ENCODE measurements at places on chromosomes 3 and 15. TPM values are rescaled to one million over a fixed set of nuclear protein-coding genes. Genes with fewer than 3 reads are reported as not detected.
A peak's percentile ranks its signal among the peaks of the same experiment; 100 is the strongest.

GPR87 gene
- 34.1 TPM for total RNA-seq

SPINK8 gene
- not detected for total RNA-seq

RASL12 gene
- 7.2 TPM for total RNA-seq

COLQ gene
- 3.8 TPM for total RNA-seq

SMCO1 gene
- total RNA-seq, result not detected

AHSG gene
- not detected for total RNA-seq

ITIH1 gene
- not detected for total RNA-seq

- no peaks in the 10 kb centered on the region for H3K4me1 ChIP-seq
- no peak overlapping the region for H3K27ac ChIP-seq
- DNase-seq, result no peak
- no peaks in the 10 kb centered on the region for H3K36me3 ChIP-seq
Observed at GRCh38 chr3:142065344-142065743, 84.0 kb downstream of the TFDP2 start.

GRCh38 chr15:82709421-82710207 lies at the start of gene AP3B2:
Gene AP3B2, minus strand, starts transcription at chr15:82709875. Its CDS starts 169 bp downstream, at chr15:82709706.
- no peaks in the 10 kb centered on the region for H3K36me3 ChIP-seq
- peaks cover 15% of the 10 kb centered on the region for H3K27me3 ChIP-seq
- H3K4me3 ChIP-seq, result peak within 1 kb of the TSS; percentile 68
- H3K27ac ChIP-seq, result no peak within 1 kb of the TSS
- peak; percentile 74 for DNase-seq

GRCh38 chr3:134075846-134076245 lies 46.1 kb upstream of the SLCO2A1 start:
- no peaks in the 10 kb centered on the region for H3K36me3 ChIP-seq
- peaks cover 4% of the 10 kb centered on the region for H3K4me1 ChIP-seq

DNA sequence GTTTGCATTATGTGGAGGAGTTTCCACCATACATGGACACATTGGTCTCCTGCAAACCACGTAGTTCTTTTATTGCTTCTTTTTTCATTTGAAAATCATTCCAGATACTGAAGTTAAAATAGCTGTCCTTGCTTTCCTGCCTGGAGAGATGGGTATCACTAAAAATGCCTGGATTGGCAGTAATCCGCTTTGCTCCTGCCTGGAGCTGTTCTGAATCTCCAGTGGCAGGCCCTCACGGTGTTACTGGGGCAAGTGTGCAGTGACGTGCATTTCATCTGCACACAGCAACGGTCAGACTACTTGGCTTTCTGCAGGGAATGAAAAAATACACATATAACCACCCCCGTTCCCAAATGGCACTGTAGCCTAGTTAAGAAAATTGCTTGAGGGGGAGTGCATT lies 272.9 kb downstream of the IL5RA start:
- H3K4me1 ChIP-seq, result no peaks in the 10 kb centered on the region
- H3K27me3 ChIP-seq, result no peaks in the 10 kb centered on the region
- no peaks in the 10 kb centered on the region for H3K36me3 ChIP-seq
- H3K27ac ChIP-seq, result no peak overlapping the region

GRCh38 chr3:33799202-33799551 lies 747 bp downstream of the PDCD6IP start:
- no peaks in the 10 kb centered on the region for H3K27me3 ChIP-seq
- H3K36me3 ChIP-seq, result no peaks in the 10 kb centered on the region
- H3K4me1 ChIP-seq, result peaks cover 40% of the 10 kb centered on the region
- no peak for DNase-seq

DNA sequence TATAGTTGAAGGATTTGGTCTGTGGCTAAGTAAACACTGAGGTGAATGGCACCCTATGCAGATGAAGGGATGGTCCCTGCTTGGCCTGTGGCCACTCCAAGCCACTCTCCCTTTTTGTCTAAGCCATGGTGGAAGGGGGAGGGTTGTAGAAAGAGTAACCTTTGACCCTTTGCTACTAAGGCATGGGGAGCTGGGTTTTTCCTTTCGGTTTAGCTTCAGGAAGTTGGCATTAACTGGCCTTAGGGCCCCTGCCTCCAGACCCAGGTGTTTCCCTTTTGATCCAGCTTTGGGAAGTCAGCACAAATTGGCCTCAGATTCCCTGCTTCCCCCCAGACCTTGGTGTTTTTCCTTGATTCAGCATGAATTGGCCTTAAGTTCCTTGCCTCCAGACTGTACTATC lies 49.5 kb downstream of the EFCAB12 start:
- H3K4me1 ChIP-seq, result no peaks in the 10 kb centered on the region
- DNase-seq, result no peak
- no peaks in the 10 kb centered on the region for H3K36me3 ChIP-seq

- no peak overlapping the region for H3K4me3 ChIP-seq
- no peaks in the 10 kb centered on the region for H3K36me3 ChIP-seq
- no peak for DNase-seq
Observed at GRCh38 chr3:149266736-149267135, 45.1 kb upstream of the CP start.

DNA sequence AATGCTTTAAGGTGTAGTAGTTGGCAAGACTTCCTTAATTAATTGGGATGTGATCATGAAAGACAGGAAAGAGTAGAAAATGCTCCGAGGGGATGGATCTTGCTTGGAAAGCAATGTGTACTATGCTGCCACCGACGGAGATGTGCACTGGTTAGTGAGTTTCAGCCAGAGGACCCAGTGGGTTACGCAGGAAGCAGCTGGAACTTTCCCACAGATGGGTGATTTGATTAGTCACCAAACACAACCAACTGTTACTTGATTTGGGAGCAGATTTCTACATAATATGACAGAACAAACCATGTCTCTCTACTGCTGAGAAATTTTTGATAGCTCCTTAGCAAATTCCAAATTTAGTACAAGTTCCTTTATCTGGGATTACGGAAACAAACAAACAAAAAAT lies 245.4 kb upstream of the MCTP2 start:
- no peaks in the 10 kb centered on the region for H3K27me3 ChIP-seq
- no peaks in the 10 kb centered on the region for H3K36me3 ChIP-seq
- H3K4me1 ChIP-seq, result peaks cover 8% of the 10 kb centered on the region
- H3K4me3 ChIP-seq, result no peak overlapping the region
- no peak overlapping the region for H3K27ac ChIP-seq
- DNase-seq, result no peak

- no peak for DNase-seq
- peaks cover 2% of the 10 kb centered on the region for H3K36me3 ChIP-seq
- H3K4me1 ChIP-seq, result no peaks in the 10 kb centered on the region
- no peak overlapping the region for H3K27ac ChIP-seq
- no peak overlapping the region for H3K4me3 ChIP-seq
Observed at GRCh38 chr15:67794832-67795574, 30.3 kb upstream of the SKOR1 start.

- no peak for DNase-seq
- H3K4me3 ChIP-seq, result no peak overlapping the region
- H3K36me3 ChIP-seq, result no peaks in the 10 kb centered on the region
- no peaks in the 10 kb centered on the region for H3K27me3 ChIP-seq
- H3K4me1 ChIP-seq, result peaks cover 21% of the 10 kb centered on the region
Observed at GRCh38 chr15:77535845-77536244, 96.9 kb downstream of the LINGO1 start.

DNA sequence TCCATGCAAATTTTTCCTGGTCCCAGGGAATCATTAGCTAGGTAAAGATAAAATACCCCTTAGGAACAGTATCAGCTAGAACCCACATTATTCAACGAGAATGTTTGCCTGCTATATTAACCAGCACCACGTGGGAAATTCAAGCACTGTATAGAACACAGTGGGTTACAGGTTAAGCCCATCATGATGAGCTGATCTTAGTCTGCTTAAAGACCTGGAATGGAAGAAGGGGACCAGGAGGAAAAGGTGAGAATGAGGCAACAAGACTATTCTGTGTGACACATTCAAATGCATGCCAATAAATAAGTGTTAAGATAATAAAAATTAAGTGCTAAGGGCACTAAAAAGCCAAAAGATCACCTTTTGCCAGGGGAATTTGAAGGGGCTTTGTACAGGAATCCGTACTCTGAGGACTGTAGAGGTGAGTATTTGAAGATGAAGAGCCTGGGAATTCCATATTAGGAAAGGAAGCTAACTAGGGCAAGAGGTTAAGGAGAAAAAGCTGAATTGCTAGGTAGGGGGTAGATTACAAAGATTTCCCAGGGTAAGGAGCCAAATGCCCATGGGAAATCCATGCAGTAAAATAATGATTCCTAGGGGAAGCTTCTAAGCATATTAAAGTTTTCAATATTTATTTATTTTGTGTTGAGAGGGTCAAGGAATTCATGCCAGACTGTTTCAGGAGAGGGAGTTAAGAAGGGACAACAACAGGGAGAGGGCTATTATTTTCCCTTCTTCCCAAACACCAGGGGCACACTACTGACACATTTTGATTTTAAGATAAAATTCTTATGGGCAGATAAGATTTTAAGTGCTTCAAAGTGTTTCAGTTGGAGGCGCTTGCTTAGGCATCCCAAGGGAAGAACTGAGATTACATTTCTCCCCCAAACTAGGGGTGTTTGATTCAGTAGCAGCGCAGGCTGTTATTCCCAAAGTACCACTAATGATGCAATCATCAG lies 2.3 kb upstream of the MED12L start:
- peaks cover 24% of the 10 kb centered on the region for H3K4me1 ChIP-seq
- H3K36me3 ChIP-seq, result no peaks in the 10 kb centered on the region
- DNase-seq, result no peak
- no peak overlapping the region for H3K4me3 ChIP-seq

DNA sequence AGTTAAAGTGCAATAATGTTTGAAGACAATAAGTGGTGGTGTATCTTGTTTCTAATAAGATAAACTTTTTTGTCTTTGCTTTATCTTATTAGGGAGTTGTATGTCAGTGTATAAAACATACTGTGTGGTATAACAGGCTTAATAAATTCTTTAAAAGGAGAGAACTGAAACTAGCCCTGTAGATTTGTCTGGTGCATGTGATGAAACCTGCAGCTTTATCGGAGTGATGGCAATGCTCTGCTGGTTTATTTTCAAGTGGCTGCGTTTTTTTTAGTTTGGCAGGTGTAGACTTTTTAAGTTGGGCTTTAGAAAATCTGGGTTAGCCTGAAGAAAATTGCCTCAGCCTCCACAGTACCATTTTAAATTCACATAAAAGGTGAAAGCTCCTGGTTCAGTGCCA lies 2.7 kb downstream of the RPL15 start:
- DNase-seq, result no peak
- H3K4me3 ChIP-seq, result no peak overlapping the region
- no peaks in the 10 kb centered on the region for H3K27me3 ChIP-seq
- peaks cover 42% of the 10 kb centered on the region for H3K36me3 ChIP-seq
- peaks cover 33% of the 10 kb centered on the region for H3K4me1 ChIP-seq

DNA sequence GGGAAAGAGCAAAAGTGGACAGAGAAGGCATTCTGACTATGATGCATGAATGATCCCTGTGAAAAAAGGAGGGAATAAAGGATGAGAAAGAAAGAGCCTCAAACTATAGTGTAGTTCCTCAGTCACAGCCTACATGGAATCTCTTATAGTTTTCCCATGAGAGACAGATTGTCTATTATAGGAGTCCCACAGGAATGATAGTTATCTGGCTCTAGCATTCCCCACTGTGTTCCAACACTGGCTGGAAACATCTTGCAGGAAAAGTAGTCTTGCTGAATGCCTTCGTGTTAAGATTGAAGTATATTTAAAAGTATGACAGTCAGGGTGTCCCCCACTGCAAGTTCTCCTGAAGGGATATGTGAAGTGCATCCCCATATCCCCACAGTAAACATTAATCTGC lies 641.5 kb upstream of the NECTIN3 start:
- DNase-seq, result no peak
- no peak overlapping the region for H3K27ac ChIP-seq
- no peaks in the 10 kb centered on the region for H3K4me1 ChIP-seq
- H3K27me3 ChIP-seq, result no peaks in the 10 kb centered on the region
- H3K36me3 ChIP-seq, result no peaks in the 10 kb centered on the region
- H3K4me3 ChIP-seq, result no peak overlapping the region

DNA sequence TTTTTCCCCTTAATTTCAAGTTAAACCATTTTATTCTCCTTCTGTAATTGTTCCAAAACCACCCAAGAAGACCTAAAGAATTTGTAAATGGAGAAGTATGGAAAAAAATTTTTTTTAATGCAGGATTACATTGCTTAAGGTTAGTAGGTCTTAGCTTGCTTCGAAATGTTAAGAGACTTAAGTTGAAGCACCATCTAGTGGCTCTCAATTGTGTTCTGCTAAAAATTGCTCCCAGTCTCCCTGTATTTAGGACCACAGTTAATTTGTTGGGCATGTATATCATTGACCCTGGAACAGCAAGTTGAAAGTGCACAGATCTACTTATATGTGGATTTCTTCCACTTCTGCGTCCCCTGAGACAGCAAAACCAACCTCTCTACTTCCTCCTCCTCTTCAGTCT lies 32.4 kb downstream of the CD200R1L start:
- DNase-seq, result no peak
- H3K4me3 ChIP-seq, result no peak overlapping the region
- peaks cover 21% of the 10 kb centered on the region for H3K4me1 ChIP-seq
- H3K27ac ChIP-seq, result peak overlapping the region; percentile 91
- no peaks in the 10 kb centered on the region for H3K27me3 ChIP-seq
- H3K36me3 ChIP-seq, result no peaks in the 10 kb centered on the region

DNA sequence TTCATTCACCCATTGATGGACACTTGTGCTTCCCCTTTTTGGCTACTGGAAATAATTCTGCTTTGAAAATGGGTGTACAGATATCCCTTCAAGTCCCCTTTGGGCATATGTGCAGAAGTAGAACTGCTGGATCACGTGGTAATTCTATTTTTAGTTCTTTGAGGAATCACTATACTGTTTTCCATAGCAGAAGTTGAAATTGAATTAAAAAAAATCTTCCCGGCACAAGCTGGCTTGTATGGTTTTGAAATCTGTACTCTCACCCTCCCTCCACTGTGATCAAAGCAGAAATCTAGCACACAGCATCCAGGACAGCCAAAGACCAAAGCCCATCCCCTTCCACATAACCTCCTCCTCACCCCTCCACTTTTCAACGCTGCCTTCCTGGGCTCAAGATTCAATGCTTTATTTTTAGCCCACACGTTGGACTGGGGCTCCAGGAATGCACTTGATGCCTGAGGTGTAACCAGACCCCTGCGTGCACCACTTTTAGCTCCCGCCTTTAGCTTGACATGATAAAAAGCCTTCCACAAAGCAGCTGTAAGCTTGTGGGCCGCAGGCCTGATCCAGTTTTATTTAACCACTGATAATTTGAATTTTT lies 29.9 kb downstream of the TMEM40 start:
- no peak overlapping the region for H3K4me3 ChIP-seq
- no peak overlapping the region for H3K27ac ChIP-seq
- H3K4me1 ChIP-seq, result no peaks in the 10 kb centered on the region
- no peaks in the 10 kb centered on the region for H3K36me3 ChIP-seq
- no peaks in the 10 kb centered on the region for H3K27me3 ChIP-seq
- DNase-seq, result no peak

GRCh38 chr15:75161917-75162414 lies 39.7 kb upstream of the C15orf39 start:
- H3K4me1 ChIP-seq, result no peaks in the 10 kb centered on the region
- H3K27ac ChIP-seq, result no peak overlapping the region
- DNase-seq, result no peak
- no peaks in the 10 kb centered on the region for H3K36me3 ChIP-seq
- no peaks in the 10 kb centered on the region for H3K27me3 ChIP-seq
- H3K4me3 ChIP-seq, result no peak overlapping the region

- H3K27ac ChIP-seq, result no peak overlapping the region
- H3K4me3 ChIP-seq, result no peak overlapping the region
- DNase-seq, result no peak
- H3K36me3 ChIP-seq, result peaks cover 36% of the 10 kb centered on the region
Observed at GRCh38 chr15:34358367-34358766, 8.6 kb downstream of the LPCAT4 start.
